Cortex of kidney (tissue), 1 donor: ENCODE measurements at places on chromosomes 7 and 10.

GRCh38 chr7:152338561-152338960 is 97.2 kb downstream of the KMT2C start:
- DNase-seq: no peak

- no peak for DNase-seq
Measured at GRCh38 chr10:112365014-112365432, 8.9 kb upstream of the ACSL5 start.

GRCh38 chr10:91797048-91797690 is 1.1 kb upstream of the TNKS2 start:
- DNase-seq: no peak

- DNase-seq: no peak
Measured at GRCh38 chr7:80463272-80463920, 48.5 kb downstream of the GNAT3 start.

DNA sequence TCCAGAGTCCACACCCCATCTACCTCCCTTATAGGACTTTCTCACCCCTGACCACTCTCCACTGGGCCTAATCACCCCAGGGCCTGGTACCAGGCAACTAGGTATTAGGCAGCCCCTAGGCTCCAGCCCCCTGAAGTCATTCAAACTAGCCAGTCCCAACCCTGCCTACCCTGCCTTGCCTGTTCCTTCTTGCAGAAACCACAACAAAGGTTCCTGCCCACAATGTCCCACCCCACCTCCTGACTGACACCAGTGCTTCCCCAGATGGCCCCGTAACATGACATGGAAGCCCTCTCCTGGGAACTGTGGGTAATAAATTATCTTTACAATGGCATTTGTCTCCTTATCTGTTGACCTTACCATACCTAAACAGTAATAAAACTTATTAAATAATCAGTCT is 100.6 kb upstream of the PDE1C start:
- no peak for DNase-seq

GRCh38 chr10:103890194-103890658 is 27.8 kb downstream of the STN1 start:
- DNase-seq: no peak

GRCh38 chr10:60810437-60811182 is 32.3 kb downstream of the CDK1 start:
- no peak for DNase-seq

DNA sequence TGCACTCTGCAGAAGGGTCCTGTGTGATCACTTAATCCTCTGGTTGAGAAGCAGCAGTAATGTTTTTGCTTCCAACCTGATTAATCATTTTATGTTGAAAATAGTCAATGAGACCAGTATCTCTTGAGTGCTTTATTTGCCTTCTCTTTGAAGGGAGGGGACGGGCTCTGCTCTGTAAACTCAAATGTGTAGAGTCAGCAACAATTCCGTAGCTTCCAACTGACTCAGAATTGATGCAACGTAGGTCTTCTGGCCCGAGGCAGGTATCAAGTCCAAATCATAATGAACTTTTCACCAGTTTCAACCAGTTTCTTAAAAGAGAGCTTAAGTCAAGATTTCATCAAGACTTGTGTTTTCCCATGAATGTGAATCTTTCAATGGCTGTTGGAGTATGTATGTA is 26.3 kb downstream of the GUSB start:
- no peak for DNase-seq

- DNase-seq: no peak
Measured at GRCh38 chr10:30980951-30981616, 50.6 kb downstream of the ZNF438 start.

GRCh38 chr7:123580406-123581161 is 21.0 kb upstream of the ASB15 start:
- DNase-seq: no peak

GRCh38 chr7:75689246-75690099 is 49.3 kb downstream of the HIP1 start:
- DNase-seq: no peak

DNA sequence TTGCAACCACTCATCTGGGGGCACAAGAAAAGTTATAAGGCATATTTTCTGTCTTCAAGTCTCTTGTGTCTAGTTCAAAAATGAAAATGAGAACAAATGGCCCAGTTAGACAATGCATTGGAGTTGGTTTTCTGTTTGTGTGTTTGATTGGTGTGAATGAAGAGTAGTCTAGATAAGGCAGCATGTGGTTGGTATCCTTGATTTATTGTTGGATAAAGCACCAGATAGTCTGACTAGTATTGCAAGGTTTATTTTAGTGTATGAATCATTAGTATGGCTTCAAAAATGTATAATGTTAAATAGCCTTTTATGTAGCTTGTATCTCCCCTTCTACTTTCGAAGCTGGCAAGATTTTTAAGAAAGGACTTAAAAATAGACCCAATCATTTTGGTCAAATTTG is 237.3 kb downstream of the CDK14 start:
- no peak for DNase-seq

DNA sequence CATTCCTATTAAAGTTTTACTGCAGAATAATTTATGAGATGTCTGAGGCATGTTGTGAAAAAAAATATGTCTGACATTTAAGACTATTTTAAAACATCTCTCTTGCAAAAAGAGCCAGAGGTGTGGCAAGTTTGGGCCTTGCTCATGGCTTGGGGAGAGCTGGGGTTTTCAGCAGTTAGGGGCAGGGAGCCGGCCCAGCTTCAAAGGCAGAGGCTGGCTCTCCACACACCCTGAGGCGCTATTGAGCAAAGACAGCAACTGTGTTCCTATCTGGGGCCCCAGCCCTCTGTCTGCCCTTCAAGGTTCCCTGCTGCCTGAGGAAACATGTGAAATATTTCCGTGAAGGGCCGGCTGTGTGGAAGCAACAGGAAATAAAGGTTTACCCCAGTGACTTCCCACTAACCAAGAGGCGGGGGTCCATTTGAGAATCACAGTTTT is 94.0 kb downstream of the SORBS1 start:
- no peak for DNase-seq

- no peak for DNase-seq
Measured at GRCh38 chr7:115292381-115292780, 370.5 kb downstream of the MDFIC start.

DNA sequence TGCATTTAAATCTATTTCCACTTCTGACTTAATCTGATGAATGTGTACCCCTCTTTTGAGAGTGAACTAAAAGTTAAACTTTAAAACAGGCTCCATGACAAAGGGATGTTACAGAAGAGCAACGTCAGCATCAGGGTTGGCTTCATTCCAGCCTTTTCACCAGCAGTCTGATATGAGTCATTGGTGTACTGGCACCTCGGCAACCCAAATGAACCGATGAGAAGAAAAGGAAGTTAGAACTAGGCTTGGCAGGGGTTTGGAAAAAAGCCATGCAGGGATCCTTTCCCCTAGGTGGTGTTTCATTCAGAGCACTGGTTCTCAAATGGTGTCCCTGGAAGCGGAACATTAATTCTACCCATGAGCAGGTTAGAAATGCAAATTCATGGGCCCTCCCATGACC is 53.6 kb downstream of the SEC61G start:
- no peak for DNase-seq

DNA sequence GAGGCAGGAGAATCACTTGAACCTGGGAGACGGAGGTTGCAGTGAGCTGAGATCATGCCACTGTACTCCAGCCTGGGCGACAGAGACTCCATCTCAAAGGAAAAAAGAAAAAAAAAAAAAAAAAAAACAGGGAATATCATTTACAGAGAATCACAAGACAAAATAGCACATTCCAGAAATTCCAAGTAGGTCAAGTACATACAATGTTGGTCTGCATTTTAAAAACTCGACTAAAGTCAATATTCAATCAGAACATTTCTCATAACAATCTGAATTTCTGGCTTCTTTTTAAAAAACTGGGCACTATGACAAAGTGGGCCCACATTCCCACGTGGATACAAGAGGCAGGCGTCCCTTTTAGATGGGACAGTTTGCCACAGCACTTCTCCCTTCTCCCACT is 12.8 kb downstream of the ZC3HAV1L start:
- DNase-seq: no peak

GRCh38 chr10:86486856-86487255 is 34.7 kb downstream of the WAPL start:
- DNase-seq: no peak

DNA sequence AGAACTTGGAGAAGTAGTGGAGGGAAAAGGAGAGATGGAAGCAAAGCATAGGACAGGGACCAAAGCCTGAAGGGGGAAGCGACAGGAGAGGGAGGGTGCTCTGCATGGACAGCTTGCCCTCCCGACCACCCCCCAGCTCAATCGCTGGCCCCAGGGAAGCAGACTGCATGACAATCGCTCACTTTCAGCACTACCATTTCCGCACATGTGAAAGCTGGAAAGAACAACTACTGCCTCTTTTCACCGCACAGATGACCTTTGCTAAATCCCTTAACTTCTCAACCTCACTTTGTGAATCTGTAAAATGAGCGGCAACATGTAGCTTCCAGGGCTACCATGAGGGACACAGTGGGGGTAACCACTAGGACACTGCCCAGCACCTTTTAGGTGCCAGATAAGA is 17.1 kb downstream of the VOPP1 start:
- no peak for DNase-seq

DNA sequence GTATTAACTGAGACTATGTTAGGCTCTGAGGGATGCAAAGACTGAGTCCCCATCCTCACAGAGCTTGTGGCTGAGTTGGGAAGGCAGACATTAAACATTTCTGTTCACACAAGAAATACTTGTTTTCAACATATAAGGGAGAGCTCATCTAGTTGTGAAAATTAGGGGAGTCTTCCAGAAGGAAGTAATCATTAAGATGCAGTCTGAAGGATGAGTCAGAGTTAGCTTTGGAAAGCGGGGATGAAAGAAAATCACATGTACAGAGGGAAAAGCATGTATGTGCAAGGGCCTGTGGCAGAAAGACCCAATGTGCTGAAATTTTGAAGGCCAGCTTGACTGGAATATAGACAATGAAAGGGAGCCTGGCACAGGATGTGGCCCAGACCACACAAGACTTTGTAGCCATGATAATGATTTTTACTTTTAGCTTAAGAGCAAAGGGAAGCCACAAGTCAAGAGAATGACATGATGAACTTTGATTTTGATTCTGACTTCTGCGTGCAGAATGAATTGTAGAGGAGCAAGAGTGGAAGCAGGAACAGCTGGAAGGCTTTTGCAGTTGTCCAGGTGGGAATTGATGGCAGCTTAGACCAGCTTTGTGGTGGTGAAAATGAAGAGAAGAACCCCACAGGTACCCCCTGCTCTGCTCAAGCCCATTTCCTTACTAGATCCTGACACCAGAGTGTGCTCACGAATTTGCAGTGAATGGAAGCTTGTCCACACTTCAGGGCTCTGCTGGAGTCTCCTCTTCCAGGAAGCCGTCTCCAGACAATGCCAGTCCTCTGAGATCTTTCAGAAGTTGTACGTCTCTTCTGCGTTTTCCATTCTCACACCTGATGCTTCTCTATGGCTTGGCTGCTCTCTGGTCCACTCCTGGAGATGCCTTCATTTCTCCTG is 115.6 kb downstream of the ATXN7L1 start:
- DNase-seq: no peak

DNA sequence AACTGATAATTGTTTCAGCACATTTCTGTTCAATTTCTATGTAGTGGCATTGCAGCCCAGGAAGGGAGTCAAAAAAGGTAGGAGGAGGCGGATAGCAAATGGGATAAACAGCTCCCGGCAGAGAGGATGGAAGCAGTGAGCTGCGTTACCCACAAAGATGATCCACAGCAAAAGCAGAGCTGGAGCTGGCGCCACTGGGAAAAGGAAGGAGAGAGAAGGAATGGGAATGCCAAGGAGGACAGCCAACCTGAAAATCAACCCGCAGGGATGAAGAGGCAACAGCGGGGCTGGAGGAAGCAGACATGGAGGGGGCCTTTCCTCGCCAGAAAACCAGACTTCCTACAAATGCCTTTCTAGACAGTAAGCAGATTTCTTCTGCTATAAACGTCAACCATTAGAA is 82.7 kb upstream of the ADAM12 start:
- DNase-seq: no peak
